Choroid plexus epithelial cell (primary cell): ENCODE measurements at places on chromosomes 2 and 18.

DNA sequence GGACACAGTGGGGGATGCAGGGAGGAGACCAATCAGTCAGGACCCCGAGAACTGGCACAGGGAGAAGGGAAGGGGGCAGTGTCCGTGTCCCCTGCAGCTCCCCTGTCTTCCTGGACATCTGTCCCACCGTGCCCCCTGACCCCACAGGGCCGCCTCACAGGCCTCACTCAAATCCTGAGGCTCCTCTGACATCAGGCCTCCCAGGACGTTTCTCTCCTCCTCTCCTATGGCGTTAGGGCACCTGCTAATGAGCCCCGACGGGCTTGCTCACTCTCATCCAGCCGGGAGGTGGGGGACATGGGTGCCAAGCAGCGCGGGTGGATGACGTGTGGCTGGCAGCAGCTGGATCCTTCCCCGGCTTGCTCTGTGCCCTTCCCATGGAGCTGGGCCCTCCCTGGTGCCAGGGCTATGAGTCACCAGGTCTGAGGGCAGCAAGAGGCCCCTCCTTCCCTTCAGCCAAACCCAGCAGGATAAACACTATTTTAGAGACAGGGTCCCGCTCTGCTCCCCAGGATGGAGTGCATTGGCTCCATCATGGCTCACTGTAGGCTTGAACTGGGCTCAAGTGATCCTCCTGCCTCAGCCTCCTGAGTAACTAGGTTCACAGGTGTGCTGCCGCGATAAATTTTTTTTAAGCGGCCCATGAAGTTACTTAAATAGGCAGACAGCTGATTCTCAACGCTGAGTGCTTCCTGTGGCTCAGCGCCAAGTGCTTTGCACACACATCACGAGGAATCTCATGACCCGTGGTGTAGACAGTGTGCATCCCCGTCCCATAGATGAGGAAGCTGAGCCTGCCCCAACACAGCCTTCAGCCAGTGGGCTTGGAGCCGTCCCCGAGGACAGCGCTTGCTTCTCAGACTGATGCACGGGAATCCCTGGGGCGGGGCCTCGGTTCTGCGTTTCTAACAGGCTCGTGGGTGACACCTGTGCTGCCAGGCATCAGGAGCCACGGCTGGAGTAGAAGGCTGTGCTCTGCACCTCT is 64.5 kb upstream of the HDAC4 start:
- no peak for DNase-seq

GRCh38 chr2:238855299-238855698 is 7.4 kb downstream of the TWIST2 start:
- no peak for DNase-seq

GRCh38 chr2:68196120-68196716 is 38.5 kb downstream of the PNO1 start:
- peak; percentile 75 for DNase-seq

GRCh38 chr2:112714836-112715631 is 5.8 kb upstream of the NT5DC4 start:
- DNase-seq = peak; percentile 34

DNA sequence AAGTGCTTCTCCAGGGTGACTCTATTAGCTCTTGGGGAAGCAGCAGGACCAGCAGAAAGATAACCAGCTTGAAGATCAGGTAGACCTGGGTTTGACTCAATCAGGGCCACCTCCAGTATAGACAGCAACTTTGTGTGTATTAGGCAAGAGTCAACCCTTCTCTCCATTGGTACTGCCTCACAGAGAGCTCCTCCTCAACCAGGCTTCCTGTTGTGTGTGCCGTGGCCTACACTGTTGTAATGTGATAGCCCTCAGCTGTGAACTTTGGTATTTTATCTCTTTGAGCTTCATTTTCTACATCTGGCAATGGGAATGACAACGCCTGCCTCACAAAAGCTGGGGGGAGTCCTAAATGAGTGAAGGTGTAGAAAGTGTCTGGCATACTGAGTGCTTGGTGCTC is 17.0 kb upstream of the MAP3K20 start:
- DNase-seq = peak; percentile 69

DNA sequence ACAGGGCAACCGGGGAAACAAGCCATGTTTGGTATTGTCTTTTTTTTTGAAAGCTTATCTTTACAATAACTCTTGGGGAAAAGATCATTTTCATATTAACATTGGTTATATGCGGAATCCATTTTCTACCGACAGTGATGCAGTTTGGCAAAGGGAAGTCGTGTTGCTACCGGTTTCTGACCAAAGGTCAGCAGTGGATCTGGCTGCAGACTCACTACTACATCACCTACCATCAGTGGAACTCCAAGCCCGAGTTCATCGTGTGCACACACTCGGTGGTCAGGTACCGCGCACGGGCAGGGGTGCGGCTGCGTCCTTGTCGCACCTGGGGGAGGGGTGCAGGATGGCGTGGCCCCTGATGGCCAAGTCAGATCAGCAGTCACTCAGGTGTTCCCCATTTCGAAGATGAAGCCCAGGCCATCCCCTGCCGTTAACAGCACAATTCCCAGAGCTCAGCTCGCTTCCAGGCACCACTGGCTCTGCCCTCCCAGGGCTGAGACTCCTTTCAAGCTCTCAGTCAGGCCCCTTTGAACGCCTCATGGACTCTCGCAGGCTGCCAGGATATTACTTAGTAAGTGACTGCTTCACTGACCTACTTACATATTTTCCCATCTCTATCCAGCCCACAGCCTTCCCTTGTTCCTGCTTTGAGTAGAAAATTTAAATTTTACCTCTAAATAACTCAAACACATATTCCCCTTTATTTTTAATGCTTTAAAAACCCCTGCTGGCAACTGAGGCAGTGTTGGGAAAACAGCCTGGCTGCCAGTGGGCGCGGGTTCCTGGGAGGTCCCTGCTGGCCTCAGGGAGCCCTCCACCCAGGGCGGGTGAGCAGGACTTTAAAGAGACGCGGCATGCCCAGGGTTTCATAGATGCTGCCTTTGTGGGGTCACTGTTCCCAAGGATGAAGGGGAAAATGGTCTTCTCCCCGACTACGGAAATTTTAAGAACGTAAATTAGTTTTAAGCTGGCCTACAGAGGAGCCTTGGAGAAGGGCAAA is 33.6 kb upstream of the RPL31 start:
- DNase-seq = no peak

DNA sequence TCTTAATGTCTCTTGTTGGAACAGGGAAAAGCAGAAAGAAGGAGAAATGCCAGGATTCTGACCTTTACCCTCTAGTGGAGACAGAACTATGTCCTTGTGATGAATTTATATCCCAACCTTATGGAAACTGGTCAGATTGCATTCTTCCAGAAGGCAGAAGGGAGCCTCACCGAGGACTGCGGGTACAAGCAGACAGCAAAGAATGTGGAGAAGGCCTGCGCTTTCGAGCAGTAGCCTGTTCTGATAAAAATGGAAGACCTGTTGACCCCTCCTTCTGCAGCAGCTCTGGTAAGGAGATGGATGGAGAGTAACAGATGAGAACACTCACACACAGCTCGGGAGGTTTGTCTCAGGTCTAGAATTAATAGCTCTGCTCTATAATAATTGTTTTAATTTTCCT is 552.7 kb upstream of the HNMT start:
- DNase-seq = no peak

DNA sequence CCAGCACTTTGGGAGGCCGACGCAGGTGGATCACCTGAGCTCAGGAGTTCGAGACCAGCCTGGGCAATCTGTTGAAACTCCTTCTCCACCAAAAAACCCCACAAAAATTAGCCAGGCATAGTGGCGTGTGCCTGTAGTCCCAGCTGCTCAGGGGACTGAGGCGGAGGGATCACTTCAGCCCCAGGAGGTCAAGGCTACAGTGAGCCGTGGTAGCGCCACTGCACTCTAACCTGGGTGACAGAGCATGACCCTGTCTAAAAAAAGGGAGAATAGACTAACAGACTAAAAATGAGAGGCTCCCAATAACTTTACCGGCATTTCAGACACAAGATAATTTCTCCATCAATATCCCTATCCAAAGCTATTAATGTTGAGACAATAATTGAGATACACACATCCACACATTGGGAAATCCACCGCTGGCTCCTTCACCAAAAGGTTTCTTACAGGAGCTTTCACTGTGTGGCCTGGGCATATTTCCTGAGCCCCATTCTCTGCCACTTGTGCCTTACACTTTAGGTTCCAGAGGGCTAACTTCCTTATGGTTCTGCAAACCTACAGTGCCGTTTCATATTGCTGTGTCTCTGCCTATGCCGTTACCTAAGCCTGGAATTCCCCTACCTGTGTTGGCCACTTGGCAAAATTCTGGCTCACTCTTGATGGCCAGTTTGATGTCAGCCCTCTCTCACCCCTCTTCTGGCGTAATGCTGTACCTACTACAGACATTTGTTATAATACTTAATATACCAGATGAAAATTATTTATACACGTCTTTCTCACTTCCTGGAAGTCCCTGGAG is 115.8 kb upstream of the ZFP36L2 start:
- no peak for DNase-seq

DNA sequence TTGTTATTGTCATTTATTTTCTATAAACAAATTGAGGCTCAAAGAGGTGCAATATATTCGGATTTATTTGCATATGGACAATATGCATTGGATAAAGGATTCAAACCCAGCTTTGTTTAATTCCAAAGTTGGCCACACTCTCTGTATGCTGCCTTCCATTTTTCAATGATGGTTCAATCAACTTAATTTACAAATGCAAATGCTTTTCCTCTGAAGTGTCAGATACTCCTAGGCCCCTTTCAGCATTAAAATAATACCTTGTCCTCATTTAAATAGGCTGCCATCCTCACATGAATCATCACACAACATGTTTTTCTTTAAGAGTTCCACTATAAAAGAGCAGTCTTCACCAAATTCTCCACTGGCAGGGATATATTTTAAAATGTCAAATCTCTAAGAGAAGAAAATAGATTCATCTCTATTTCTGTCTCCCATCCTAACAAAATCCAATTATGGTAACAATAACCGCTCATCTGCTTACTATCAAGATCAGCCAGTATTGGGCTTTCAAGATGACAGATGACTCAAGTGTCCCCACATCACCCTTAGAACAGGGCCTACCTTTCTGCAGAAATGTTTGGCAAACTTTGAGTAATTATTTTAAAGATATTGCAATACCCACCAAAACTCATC is 114.8 kb downstream of the SCG2 start:
- DNase-seq = no peak

GRCh38 chr2:86249176-86249575 is 49.9 kb downstream of the MRPL35 start:
- no peak for DNase-seq

- no peak for DNase-seq
These were observed 185.9 kb upstream of the KLHL14 start for GRCh38 chr18:32958746-32959145.

DNA sequence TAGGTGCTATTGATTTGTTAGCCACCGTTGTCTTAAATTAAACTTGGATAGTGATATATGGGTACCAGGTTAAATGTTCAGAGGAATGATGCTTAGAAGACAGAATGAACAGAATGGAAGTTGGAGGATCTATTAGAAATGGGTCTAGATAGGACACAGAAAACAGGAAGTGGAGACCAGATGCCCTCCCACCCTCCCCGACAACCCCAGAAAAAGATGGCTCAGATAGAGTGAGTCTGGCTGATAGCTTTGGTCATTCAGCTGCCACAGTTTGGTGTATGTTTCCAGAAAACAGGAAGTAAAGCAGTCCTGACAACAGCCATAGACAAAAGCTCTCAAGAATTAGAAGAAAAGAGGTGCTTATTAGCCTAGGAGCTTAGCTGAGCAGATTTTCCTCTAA is 71.5 kb upstream of the DSG1 start:
- DNase-seq = no peak

DNA sequence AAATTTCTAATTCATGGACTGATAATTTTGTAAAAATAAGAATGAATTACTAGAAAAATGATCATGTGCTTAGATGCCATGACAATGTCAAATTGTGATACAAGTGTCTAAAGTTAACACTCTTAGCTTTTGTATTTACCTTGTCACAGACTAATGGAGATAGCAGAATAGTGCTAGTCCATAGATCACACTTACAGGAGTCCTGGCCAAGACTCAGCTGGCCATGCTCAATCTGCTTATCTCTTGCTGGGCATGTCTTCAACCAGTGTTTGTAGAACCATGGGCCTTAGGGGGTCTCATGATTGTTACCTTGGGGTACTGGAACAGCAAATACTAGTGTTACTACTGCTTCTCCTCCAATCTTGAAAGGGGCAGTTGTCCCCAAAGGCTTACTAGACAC is 44.0 kb downstream of the TET3 start:
- no peak for DNase-seq

- no peak for DNase-seq
These were observed 8.1 kb downstream of the GMCL1 start for GRCh38 chr2:69837533-69837932.

DNA sequence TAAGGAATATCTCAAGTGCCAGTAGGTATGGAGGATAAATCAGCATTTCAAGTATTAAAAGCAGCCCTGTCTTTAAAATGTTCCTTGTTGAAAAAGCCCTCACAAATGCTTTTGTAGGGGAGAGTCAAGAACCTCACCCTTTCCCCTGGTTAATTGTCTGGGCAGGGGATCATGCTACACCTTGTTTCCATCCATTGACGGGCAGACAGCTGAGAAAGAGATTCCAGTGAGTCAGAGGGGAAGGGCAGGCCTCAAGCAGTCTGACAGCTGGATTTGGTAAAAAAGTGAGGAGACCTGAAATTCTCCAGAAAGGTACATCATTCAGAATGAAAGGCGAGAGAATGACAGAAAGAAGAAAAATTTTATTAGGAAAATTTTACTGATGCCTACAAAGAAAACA is 203.2 kb upstream of the CYP26B1 start:
- peak; percentile 8 for DNase-seq

GRCh38 chr2:287471-287885 is 413 bp downstream of the ALKAL2 start:
- DNase-seq = peak; percentile 61

DNA sequence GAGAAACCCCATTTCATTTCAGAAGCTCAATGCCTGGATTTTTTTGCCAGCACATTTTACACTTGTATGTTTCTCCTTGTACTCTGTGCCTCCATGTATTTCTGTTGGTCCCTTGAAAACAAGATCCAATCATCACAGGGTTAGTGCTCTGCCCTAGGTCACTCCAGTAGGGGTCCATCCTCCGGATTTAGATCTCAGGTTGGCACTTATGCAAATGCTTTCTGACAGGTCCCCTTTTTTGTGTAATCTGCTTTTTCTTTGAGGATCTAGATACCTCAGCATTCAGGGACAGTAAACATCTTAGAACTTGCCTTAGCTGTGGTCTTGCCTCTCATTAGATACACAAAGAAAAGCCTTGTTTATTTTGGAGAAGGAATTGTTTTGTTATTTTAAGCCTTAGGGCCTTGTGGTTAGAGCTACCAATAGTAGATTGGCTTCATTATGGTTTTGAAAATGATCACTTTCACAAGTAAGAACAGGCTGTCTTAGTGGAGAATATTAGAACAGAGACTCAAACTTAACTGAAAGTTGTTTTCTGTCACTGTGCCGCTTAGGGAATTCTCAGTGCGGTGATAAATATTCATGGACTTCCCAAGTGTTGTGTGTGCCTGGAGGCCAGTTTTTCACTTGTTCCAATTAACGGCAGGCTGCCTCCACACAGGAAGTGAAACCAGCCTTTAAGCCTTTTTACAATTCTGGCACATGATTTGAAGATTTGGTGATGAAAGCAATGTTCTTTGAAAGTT is 7.8 kb downstream of the MERTK start:
- no peak for DNase-seq
